ENCODE measurements at places on chromosomes 11 and 22.

GRCh38 chr11:32391956-32392553 is 43.3 kb downstream of the WT1 start:
- DNase-seq, result no peak

DNA sequence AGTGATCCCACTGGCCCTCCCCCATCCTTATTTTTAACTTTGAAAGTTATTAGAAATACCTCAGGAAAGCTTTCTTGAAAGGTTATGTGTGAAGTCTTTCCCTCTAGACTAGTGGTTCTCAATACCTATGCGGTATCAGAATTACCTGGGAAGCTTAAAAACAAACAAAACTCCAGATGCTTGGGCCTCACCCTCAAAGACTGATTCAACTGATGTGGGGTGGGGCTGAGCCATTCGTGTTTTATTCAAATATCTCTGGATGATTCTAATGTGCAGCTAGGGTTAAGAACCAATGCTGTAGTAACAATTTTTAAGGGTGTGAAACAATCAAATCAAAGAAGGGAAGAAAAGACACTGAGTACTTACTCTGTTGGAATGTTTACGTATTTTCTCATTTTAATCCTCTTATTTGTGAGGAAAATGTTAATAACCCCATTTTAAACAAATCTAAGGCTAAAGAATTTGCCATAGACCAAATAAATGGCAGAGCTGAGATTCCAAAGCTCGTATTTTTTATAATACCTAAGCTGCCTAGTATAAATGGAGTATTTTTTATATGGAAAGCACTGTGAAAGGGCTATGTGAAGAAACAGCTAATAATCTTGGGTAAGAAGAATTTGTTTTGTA is 47.6 kb downstream of the PLEKHB1 start:
- DNase-seq, result no peak

DNA sequence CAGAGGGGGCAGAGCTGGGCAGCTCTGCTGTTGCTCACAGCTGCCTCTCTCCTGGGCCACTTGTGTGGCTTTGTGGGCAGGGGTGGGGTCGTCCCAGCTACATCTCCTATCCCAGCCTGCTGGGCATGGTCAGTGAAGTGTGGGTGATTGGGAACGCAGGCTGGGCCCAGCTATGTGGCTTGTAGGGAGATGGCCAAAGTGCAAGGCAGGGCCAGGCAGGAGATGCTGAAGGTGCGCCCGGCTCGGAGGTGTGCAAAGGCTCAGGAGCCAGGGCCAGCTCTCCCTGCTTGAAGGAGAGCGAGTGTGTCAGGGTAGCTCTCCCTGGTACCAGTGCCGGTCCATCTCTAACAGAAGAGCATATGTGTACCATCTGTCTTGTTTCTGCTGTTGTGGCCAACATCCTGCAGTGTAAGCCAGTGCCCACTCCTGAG is 8.4 kb upstream of the RANBP1 start:
- no peak for DNase-seq

GRCh38 chr22:22375576-22376351 is 131.2 kb downstream of the VPREB1 start:
- no peak for DNase-seq

DNA sequence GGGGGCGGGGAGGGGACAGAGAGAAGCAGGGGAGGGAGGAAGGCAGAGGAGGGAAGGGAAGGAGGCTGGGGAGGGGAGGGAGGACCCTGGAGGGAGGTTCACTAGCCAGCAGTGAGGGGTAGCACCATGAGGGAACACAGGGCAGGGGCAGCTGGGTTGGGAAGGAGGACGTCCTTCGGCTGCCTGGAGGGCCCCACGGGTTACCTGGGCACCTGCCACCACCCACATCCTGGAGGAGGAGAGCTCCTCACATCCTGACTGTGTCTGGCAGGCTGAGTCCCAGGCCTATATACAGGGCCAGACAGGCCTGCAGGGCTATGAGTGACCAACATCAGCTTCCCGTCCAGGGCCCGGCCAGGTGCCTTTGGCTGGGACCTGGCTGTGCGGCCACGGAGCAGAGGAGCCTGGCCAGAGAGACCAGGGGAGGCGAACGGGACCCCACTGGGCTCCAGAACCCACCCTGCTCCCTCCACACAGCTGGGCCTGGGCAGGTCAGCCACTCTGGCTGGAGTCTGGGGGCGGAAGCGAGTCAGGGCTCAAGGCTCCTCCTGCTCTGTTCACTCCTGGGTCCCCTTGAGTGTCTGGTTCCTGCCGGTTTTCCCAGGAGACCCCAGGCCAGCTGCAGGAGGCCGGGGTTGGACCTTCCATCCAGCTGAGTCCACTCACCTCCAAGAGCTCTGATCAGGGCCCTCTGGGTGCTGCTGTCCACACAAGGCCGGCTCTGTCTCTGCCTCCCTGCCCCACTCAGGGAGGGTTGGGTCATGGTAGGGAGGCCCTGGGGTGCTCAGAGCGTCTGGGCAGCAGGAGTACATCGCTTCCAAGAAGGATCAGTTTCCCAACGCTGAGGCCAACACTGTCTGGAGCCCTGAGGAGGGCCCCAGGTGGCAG is 677.7 kb downstream of the BRD1 start:
- DNase-seq, result no peak

- DNase-seq, result no peak
These were observed 138.5 kb downstream of the TTC28 start for GRCh38 chr22:28541137-28541536.

GRCh38 chr11:68168694-68169093 is 44.4 kb downstream of the KMT5B start:
- DNase-seq, result no peak

DNA sequence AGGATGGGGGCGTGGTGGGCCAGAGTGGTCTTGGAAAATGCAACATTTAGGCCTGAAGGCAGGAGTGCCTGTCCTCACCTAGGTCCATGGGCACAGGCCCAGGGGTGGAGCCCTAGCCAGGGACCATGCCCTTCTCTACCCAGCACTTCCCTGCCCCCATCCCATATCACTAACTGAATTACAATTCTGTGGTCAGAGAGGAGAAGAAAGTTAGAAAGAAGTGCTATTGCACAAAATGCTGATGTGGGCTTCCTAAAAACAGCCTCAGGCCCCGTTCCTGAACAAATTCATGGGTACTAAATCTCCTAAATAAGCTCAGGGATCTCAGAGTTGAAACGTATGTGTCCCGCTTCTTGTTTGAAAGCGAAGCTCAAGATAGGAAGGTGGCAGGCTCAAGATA is 3.5 kb upstream of the ASRGL1 start:
- no peak for DNase-seq

- DNase-seq, result no peak
These were observed 49.4 kb downstream of the FLRT1 start for GRCh38 chr11:64084951-64085710.

- no peak for DNase-seq
These were observed 129.3 kb downstream of the GRIA4 start for GRCh38 chr11:105738986-105739795.

GRCh38 chr11:36109590-36109849 is 165.7 kb downstream of the LDLRAD3 start:
- no peak for DNase-seq

DNA sequence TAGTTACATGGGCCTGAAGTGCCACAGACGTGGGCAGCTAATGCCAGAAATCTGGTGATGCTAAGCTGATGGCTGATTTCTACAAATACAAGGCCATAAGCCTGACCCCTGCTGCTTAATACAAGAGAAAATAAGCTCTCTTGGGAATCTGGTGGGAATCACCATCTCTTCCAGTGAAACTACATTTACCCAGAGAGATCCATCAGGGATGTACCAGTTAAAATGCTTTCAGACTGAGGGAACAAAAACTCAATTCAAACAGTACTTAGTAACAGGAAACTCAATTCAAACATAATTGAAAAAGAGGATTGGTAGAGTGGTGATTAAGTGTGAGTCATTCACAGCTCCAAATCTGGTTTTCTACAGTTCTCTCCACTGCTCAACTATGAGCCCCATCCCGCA is 1.7 kb upstream of the CAVIN3 start:
- DNase-seq, result no peak

DNA sequence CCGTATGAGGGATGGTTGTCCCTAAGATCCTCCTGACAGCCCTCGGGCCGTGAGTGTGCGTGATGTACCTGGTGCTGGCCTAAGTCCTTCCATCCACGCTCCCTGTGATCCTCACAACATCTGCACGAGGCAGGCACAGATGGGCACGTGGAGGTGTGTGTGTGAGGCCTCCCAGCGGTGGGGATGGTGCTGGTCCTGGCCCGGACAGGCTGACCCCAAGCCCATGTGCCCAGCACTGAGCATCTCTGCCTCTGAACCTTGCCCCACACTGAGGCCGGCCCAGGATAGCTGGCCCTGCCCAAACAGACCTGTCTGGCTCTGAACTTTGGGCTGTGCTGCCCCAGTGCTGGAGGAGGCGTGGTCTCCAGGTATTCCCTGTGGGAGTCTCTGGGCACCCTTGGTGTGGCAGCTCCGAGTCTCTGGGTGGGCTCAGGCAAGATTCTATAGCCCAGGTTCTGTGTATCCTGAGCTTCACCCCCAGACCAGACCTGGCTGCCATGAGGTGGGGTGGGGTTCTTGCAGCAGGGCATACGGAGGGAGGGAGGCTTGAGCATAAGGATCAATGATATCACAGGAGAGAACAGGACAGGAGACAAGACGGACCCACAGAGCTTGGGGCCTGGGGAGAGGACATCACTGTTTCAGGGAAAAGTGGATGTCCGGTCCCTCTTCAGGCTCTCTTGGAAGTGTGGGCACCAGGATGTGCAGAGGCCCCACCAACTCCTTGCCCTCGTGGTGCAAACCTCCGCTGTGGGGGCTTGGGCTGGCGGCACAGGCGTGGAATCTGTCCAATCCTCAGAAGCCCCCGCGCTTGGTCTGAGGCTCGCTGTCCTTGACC is 881.8 kb downstream of the BRD1 start:
- DNase-seq, result no peak

- DNase-seq, result no peak
These were observed 38.3 kb upstream of the NNMT start for GRCh38 chr11:114257621-114258558.

DNA sequence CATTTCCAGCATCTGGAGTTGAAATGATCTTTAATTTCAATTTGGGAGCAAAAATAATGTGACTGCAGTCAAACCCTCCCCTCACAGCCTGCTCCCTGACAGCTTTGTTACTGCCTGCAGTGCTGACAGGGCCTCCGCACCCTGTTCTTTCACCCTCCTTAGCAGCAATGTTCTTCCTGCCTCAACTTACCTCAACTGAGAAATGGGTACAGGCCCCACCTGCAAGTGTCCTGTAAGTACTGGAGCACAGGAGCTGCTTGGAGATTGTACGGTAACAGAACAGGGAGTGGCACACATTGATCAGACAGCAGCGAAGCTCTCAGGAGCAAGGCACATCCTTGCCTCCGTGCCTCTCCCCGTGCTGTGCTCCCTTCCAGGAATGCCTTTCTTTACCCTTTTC is 131.3 kb downstream of the CHST1 start:
- DNase-seq, result no peak

- no peak for DNase-seq
These were observed at the start of gene P2RY6 for GRCh38 chr11:73271936-73272679. Gene P2RY6, plus strand, starts transcription at chr11:73272338. Its CDS starts 24,181 bp downstream, at chr11:73296519.

DNA sequence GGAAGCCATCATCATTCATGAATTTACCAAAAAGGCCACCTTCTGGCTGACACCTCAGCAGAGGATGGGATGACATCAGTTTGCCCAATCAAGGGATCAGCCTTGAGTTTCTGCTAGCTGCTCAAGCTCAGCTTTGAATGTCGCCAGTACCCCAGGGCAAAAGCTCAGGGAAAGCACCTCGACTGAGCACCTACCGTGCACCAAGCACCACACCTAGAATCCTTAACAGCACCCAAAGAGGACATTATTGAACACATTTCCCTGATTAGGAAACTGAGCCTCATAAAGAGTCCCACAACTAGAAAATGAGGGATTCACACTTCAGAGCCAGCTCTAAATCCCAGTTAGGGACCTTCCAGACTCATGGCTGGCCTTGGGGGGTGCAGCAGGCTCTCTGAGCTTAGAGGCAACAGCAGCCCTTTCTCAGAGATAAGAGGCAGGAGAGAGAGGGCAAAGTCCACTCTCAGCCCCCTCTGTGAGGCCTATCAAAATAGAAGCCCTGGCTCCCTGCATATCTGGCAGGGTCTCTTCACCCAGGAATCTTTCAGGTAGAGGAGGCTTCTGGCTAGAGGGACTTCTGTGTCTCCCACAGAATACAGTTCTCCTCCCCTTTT is 13.4 kb upstream of the DAGLA start:
- DNase-seq, result no peak

DNA sequence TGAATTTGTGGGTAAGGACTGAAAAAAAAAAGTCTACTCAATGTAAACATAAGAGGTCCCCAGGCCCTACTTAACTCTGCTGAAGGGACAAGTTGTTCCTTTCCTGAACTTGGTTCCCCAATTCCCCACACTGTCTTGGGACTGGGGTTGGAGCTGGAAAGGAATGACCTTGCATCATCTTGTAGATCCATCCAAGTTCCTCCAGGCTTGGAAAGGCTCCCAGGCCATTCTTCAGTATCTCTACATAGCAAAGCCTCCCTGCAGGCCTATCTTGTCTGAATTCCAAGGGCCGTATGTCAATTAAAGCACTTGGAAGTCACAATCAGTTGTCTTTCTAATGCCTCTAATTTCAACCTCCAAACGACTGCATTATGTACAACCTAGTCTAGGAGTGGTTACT is 361.2 kb downstream of the TMEM135 start:
- no peak for DNase-seq

GRCh38 chr11:119509969-119510401 is 87.0 kb upstream of the THY1 start:
- no peak for DNase-seq

- DNase-seq, result no peak
These were observed 301.7 kb downstream of the BRD1 start for GRCh38 chr22:49525801-49526535.

DNA sequence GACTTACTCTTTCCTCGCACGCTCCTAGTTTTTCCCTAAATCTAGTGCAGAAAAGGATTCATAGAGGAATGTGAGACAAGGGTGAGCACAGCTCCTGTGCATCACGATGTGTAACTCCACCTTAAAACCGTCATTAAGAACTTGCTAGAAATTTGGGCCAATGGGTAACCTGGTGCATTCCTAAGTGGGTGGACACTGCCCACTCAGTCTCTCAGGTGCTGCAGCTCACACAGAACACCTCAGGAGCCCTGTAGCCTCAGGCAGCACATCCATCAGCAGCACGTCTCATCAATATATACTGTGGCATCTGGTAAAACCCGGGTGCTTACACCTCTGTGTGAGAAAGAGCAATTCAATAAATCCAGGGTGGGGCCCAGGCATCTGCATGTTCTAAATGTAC is 12.4 kb downstream of the POU2AF3 start:
- DNase-seq, result no peak

GRCh38 chr22:41075946-41076345 is 16.4 kb upstream of the EP300 start:
- DNase-seq, result no peak

Measured in activated CD4-positive, alpha-beta T cell treated with anti-CD3 and anti-CD28 coated beads, Interleukin-2, amount 50 U/mL, for 24 hours (primary cell).